ENCODE measurements at places on chromosomes 2 and 18.
A peak's percentile ranks its signal among the peaks of the same experiment; 100 is the strongest.

DNA sequence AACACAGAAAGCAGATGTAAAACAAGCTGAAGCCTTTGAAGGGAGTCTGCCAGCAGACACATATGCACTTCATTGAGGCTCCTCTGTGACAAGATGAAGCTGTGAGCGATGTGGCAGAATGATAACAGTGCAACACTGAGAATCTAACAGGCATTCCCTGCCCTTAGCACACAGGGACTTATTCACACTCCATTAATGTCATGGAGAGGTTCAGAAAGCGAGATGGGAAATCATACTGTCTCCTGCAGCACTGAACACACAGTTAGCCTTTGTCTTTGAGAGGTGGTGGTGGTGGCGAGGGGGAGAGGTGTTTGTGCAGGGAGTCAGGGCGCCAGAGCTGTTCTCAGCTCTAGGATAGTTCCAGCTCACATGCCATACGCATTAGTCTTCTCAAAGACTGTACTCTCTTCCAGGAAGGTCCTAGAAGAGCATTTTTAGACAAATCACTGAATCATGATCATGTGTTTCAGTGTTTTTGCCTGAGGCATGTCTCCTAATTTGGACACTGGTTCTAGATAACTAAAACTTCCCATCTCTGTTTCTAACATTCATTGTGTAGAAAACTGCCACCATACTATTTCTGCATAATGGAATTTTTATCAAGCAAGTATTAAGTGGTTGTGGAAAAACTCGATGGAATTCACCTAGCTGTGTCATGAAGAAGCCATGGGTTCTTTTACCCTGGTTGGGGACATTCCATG is 93.5 kb upstream of the ITGB6 start:
- no peak for DNase-seq

- peak; percentile 27 for DNase-seq
These were observed 80.7 kb upstream of the RASGRP3 start for GRCh38 chr2:33395655-33396249.

DNA sequence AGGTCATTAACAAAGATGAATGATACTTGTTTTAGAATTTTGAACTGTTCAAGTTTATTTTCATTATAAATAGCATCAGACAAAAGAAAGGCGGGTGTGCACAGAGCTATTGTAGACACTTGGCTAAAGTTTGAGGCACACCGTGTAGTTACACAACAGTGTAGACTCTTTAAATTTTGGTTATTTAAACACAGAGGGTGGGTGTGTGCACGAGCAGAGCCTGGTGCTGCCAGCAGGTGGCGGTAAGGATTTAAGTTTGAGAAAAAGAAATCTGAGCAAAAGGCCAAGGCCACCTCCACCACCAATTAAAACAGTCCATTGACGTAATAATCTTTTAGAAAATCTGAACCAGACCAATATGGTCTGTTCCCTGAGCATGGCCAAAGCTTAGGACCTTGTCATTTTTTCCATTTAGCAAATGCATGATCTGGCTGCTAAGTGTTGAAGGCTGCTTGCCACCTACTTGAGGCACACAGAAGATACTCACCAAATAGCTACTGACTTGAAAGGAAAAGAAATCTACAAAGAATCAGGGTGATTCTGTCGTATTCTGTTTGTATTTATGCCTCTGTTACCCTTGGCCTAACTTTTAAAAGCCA is 14.3 kb downstream of the COPS7B start:
- peak; percentile 38 for DNase-seq

DNA sequence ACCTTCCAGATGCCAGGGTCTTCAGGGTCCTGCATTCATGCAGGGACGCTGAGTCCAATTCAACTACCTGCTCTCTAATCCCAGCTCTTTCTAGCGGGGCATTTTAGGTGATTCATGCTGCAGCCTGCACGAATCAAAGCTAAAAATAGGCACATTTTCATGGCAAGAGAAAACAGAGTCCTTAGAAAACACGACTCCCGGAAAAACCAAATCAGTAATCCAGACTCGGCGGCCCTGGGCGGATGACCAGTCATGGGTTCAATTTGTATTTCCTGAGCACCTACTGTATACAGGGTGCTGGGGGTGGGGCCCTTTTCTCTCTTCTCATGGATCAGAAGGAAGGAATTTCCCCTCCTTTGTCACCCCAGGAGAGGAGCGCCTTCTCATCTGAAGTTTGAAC is 64.4 kb downstream of the LONRF2 start:
- DNase-seq, result no peak

DNA sequence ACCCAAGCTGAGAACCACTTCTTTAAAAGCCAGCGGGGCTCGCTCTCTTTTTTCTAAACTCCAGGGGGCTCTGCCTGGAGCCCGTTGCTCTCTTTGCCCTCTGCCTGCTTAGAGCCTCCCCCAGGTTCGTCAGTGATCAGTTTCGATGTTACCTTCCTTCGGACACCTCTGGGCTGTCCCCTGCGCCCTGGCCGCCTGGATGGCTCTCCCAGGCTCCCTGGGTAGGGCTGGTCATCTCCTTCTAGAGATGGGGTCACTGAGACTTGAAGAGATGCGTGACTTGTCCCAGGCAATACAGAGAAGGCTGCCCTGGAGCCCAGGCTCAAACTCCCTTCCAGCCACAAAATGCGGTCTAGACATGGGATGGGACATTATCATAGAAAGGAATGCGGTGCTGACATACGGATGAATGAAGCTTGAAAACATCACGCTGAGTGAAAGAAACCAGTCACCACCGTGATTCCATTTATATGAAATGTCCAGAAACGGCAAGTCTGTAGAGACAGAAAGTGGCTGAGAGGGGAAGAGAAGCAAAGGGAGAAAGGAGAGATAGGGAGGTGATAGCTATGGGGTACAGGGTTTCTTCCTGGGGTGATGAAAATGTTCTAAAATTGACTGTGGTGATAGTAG is 14.6 kb downstream of the KCNF1 start:
- no peak for DNase-seq

GRCh38 chr2:38315707-38316333 is 61.3 kb downstream of the ATL2 start:
- peak; percentile 27 for DNase-seq

DNA sequence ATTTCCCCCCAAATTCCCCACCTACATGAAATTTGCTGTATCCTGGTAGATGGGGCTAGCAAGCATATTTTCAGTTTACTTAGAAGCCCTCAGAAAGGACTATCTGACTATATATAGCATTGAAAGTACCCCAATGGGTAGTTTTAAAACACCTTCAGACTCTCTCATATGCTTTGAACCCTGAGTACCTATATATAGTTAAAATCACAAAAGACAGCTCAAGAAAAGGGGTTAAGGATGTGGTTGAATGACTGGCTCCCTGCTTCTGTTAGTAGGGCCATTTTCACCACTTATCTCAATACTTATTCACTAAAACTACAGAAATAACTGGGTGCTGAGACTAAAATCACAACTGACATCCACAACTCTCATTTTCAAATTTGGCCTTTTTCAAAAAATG is 18.5 kb downstream of the WDPCP start:
- no peak for DNase-seq

Measured in HEK293T (cell line).